ENCODE measurements at places on chromosomes 1 and 21. TPM values are rescaled to one million over a fixed set of nuclear protein-coding genes. Genes with fewer than 3 reads are reported as not detected.

Gene ESRRG
- total RNA-seq = 25.1 TPM

Gene OLIG2
- not detected for total RNA-seq

Gene AMIGO1
- total RNA-seq = 8.4 TPM

Gene FAM151A
- total RNA-seq = not detected

Gene TEDDM1
- not detected for total RNA-seq

Gene RHBDL2
- total RNA-seq = 0.52 TPM

Gene CD84
- total RNA-seq = 3.1 TPM

Gene C4BPA
- total RNA-seq = 0.52 TPM

Gene ETV3L
- not detected for total RNA-seq

Gene FAM72D
- 0.52 TPM for total RNA-seq

Gene ANGPTL1
- 47.5 TPM for total RNA-seq

Gene CFAP107
- under 0.01 TPM for total RNA-seq

Gene SLC41A1
- 12.0 TPM for total RNA-seq

Gene SLC2A5
- total RNA-seq = 8.9 TPM

Gene UBXN10
- total RNA-seq = 0.52 TPM

Gene DNASE2B
- not detected for total RNA-seq

Gene HOOK1
- total RNA-seq = 1.0 TPM

Gene GSTM3
- 24.5 TPM for total RNA-seq

Gene HES3
- not detected for total RNA-seq

Gene IL24
- not detected for total RNA-seq

Gene RAP1GAP
- 1.0 TPM for total RNA-seq

Gene OPTC
- not detected for total RNA-seq

Gene IRF6
- 0.52 TPM for total RNA-seq

Gene WDR64
- total RNA-seq = not detected

Gene LRRN2
- 2.1 TPM for total RNA-seq

Gene WNT2B
- total RNA-seq = 6.3 TPM

Gene FAM131C
- total RNA-seq = not detected

Gene RIPPLY3
- total RNA-seq = not detected

Gene CLCA1
- not detected for total RNA-seq

Gene CFHR1
- 1.6 TPM for total RNA-seq

Gene PTPRC
- 15.7 TPM for total RNA-seq

Gene RGS8
- total RNA-seq = not detected

Gene SPRR4
- total RNA-seq = not detected

Gene LCE3D
- total RNA-seq = not detected

Gene MPL
- not detected for total RNA-seq

Gene AGTRAP
- total RNA-seq = 15.7 TPM

Gene POU2F1
- total RNA-seq = 11.5 TPM

Gene C8A
- not detected for total RNA-seq

Gene NBPF6
- not detected for total RNA-seq

Gene OVAAL
- total RNA-seq = not detected

Gene ERICH3
- total RNA-seq = not detected

Gene SLC35E2B
- total RNA-seq = 15.7 TPM

Gene C1orf198
- 32.9 TPM for total RNA-seq

Gene CRNN
- not detected for total RNA-seq

Gene PCP4L1
- 0.52 TPM for total RNA-seq

Measured in skeletal muscle tissue (tissue), 5 donors.